SK-N-SH treated with all-trans-retinoic acid at 6 μM for 48 hours (cell line): ENCODE measurements at places on chromosomes 13 and 19.

GRCh38 chr19:45664575-45664974, 3.4 kb upstream of the GIPR start:
- no peak for ATAC-seq

GRCh38 chr13:41668130-41668757, 210.9 kb downstream of the RGCC start:
- ATAC-seq, result peak; percentile 100

- no peak for ATAC-seq
Measured at GRCh38 chr13:29106651-29107050, 286.5 kb downstream of the MTUS2 start.

DNA sequence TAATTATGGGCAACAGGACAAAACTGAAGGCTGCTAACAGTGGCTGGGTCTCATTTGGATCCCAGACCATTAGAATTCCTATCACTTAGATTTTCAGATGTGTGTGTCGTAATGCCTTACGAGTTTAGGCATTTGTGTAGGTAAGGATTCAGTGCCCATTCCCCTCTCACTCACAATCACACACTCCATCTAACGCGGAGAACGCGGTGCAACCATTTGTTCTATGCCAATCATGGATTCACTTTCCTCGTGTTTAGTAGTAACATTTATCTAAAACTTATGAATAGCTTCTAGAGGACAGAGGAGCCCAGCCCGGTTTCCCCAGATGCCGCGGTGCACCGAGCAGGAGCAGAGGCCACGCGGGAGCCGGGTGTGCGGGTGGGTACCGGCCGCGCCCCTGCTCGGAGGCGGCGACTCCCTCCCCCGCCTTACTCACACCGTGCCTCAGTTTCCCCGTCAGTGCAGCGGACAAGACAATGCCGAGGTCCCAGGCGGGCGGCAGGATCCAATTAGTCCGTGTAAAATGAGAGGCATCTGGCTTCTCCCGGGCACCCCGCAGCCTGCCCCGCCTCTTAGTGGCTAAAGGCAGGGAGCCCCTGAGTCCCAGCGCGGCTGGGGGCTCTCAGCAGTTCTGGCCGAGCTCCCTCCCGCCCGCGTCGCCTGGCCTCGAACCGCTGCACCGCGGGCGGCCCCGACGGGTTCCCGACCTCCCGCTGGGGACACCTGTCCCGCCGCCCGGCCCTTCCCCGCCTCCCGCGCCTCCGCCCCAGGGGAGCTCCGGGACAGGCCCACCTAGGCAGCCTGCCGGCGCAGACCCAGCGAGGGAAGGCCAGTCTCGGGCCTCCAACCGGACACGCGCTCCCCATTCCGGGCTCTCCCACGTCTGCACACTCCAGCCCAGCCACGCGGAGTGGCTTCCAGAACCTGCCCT, 5.9 kb upstream of the C1QTNF9B start:
- no peak; the same call in 2 of the 3 replicates for ATAC-seq

DNA sequence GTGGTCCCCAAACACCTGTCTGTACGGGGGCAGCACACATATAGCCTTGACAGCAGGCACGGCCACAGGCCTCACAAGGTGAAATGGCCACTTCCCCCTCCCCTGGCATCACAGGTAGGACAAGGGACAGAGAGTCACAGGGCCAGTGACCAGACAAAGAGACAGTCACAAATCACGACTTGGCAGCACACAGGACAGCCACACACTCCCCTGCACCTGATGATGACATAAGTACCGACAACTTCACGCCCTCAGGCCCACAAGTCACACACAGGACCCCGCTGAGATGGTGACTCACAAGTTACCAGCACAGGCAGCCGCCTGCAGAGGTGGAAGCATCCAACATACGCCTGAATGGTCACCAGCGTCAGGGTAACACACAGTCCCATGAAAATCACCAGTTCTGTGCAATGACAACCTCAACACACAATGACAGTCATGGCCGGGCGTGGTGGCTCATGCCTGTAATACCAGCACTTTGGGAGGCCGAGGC, 16.5 kb downstream of the TYK2 start:
- ATAC-seq, result no peak

DNA sequence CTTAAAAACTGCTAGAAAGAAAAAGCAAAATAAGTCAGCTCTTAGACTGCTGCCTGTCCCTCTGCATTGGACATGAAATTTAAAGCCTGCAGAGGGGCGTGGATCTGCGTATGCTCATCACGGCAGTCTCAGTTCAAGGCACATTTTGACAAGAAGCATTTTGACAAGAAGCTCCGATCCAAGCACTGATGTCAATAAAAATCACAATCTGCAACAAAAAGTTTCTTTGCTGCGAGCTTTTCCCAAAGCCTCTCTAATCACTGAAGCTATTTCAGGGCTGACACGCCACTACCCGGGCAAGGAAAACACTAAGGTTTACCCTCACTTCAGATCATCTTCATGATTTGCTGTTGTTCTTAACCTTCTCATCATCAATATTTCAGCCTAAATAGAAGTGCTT, 7.4 kb downstream of the DCUN1D2 start:
- ATAC-seq, result no peak

GRCh38 chr13:75579529-75579928, 29.9 kb downstream of the UCHL3 start:
- no peak for ATAC-seq

- ATAC-seq, result no peak
Measured at GRCh38 chr19:40721936-40722661, 5.2 kb downstream of the ITPKC start.

- ATAC-seq, result no peak; the same call in 2 of the 3 replicates
Measured at GRCh38 chr19:10516671-10517286, 468 bp downstream of the S1PR5 start.

DNA sequence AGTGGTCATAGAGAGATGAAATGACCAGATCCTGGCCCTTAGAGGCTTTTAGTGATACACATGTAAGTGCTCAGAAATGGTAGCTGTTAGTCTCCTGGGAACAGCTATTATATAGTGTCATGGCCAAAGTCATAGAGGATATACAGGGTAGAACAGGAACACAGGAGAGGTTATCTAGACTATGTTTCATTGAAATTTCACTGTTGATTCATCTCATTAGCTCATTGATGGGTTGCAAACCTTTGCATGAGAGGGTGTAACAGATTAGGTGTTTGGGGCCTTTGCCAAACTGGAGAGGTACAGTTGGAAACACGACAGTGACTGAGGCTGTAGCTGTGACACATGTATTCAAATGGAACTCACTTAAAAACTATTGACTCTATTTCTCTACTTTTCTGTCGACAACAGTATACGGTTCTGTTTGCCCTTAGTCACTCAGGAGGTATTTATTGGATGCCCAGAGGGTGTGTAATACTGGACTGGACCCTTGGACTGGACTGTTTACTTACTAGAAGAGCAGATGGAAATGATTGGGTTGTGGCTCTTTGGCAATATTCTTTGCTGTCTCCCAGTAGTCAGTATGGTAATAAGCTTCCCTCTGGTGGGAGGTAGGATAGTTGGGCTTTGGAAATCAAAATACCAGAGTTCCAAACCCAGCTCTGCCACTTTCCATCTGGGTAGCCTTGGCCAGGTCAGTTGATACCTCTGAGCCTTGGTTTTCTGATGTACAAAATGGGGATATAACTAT, 29.8 kb downstream of the ARHGAP35 start:
- ATAC-seq, result peak; percentile 89

- ATAC-seq, result no peak
Measured at GRCh38 chr19:29483944-29484581, 41.7 kb upstream of the VSTM2B start.

- ATAC-seq, result no peak
Measured at GRCh38 chr13:42063105-42063504, 14.7 kb downstream of the DGKH start.

- no peak for ATAC-seq
Measured at GRCh38 chr13:100566543-100566942, 22.0 kb downstream of the GGACT start.

DNA sequence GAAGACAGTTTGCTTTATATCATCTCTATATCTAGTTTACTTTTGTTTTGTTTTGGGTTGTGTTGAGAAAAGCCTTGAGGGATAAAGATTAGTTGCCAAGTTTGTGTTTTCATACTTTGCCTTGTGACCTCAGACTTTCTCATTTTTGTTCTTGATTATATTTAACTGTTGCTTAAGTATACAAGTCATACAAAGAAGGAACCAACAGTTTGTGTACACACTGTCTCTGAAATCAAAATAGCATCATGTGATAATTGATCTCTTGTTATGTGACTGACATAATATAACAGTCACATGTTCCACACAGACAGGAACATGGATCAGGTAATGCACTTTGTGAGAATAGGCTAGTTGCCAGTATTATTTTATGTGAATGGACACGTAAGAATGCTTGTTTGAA, 70.8 kb downstream of the SHISA2 start:
- ATAC-seq, result no peak

GRCh38 chr13:37986811-37987210, 117.2 kb upstream of the TRPC4 start:
- no peak for ATAC-seq
